ENCODE measurements at places on chromosomes 4 and X. TPM values are rescaled to one million over a fixed set of nuclear protein-coding genes. Genes with fewer than 3 reads are reported as not detected.

Gene ARHGAP10
- 12.3 TPM for total RNA-seq

Gene SLC6A8
- 4.6 TPM for total RNA-seq

Gene LUZP4
- total RNA-seq: not detected

Gene TNMD
- not detected for total RNA-seq

Gene BMX
- total RNA-seq: 208 TPM

- no peak for DNase-seq
Measured at GRCh38 chrX:107968623-107969022, 13.5 kb downstream of the TEX13B start.

- DNase-seq: no peak
Measured at GRCh38 chr4:59484944-59485343, 1715.2 kb upstream of the ADGRL3 start.

GRCh38 chrX:40875476-40875875, 140.1 kb upstream of the MED14 start:
- no peak for DNase-seq

- DNase-seq: no peak
Measured at GRCh38 chrX:48677516-48677915, 6.1 kb upstream of the WAS start.

GRCh38 chr4:24988776-24989175, 42.0 kb downstream of the LGI2 start:
- peak; percentile 84 for DNase-seq

DNA sequence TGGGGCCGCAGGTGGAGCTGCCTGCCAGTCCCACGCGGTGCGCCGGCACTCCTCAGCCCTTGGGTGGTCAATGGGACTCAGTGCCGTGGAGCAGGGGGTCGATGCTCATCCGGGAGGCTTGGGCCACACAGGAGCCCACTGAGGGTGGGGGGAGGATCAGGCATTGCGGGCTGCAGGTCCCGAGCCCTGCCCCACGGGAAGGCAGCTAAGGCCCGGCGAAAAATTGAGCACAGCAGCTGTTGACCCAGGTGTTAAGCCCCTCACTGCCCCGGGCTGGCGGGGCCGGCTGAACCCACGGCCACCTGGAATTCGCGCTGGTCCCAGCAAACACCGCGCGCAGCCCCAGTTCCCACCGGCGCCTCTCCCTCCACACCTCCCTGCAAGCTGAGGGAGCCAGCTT, 26.1 kb downstream of the VCX2 start:
- no peak for DNase-seq

- DNase-seq: no peak
Measured at GRCh38 chr4:142614621-142615323, 231.3 kb downstream of the INPP4B start.

GRCh38 chr4:110622841-110623717, at the start of gene PITX2:
PITX2 (minus strand) TSS chr4:110623077; CDS start chr4:110622460, 617 bp downstream.
- peak; percentile 90 for DNase-seq

- DNase-seq: peak; percentile 85
Measured at GRCh38 chr4:168221301-168221700, 97.3 kb downstream of the DDX60 start.

DNA sequence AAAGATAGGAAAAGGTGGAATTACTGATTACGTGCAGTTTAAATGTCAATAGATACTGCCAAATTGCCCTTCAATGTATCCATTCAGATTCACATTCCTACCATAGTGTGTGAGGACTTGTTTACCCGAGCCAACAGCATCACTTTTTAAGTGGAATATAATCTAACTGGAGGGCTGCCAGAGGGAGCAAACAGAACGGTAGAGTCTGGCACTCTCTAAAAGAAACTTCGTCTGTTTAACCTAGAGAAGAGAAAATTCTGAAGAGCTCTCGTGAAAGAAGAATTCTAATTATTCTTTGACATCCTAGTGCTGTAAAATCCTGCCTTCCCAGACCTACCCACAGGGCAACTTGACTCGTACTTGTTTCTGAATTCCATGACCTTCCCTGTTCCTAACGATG, 23.2 kb downstream of the SMIM43 start:
- no peak for DNase-seq

- no peak for DNase-seq
Measured at GRCh38 chrX:29952016-29952415, 263.3 kb upstream of the MAGEB2 start.

- peak; percentile 93 for DNase-seq
Measured at GRCh38 chrX:136168929-136169735, 21.8 kb downstream of the FHL1 start.

DNA sequence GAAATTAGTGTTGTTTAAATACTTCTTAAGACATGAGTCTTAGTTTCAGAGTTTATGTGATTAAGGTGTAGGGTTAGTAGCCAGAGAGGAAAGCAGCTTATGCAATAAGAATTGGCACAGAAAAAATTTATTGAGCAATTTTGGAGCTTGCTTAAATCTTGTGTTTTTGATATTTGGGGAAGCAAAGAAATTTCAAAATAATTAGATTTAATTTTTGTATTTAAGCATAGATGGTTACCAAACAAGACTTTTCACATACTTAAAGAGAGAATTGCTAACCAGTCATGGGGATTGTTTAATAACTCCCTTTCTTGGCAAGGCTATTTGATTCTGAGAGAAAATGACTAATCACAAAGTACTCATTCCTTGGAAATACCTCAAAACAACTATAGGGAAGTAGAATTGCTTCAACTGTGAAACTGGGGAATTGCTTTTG, 202.0 kb upstream of the GRID2 start:
- no peak for DNase-seq

- peak; percentile 83 for DNase-seq
Measured at GRCh38 chr4:184472614-184473498, 1.5 kb downstream of the IRF2 start.

DNA sequence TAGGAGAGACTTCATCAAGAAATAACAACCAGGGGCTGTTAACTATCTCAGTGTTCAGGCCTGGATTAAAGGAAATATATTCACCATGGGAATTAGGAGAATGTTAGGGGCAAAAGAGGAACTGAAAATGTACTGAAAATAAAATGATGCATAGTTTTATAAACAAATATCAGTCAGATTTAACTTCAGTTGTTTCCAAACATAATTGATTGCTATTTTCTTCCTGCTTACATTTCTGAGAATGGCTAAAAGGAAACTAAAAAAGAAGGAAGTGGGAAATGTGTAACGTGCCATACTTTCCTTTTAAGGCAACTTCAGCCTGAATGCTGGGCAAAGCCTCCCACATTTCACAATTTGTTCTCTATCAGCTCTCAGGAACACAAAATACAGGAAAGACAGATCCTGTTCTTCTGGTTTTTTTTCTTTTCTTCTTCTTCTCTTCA, 178.1 kb downstream of the MAML3 start:
- DNase-seq: peak; percentile 60

- DNase-seq: no peak
Measured at GRCh38 chr4:124745985-124746801, 33.7 kb upstream of the ANKRD50 start.

GRCh38 chrX:137562096-137562495, 3.8 kb upstream of the ZIC3 start:
- no peak for DNase-seq

GRCh38 chr4:48578132-48578968, 88.3 kb downstream of the ZAR1 start:
- DNase-seq: peak; percentile 87
